Naive thymus-derived CD4-positive, alpha-beta T cell (primary cell): ENCODE measurements at places on chromosomes 5 and 9. TPM values are rescaled to one million over a fixed set of nuclear protein-coding genes. Genes with fewer than 3 reads are reported as not detected.

GRCh38 chr5:142671266-142671665 lies 14.6 kb downstream of the FGF1 start:
- DNase-seq = no peak

- peak; percentile 49 for DNase-seq
Observed at GRCh38 chr9:7570107-7570720, 229.4 kb downstream of the DMAC1 start.

DNA sequence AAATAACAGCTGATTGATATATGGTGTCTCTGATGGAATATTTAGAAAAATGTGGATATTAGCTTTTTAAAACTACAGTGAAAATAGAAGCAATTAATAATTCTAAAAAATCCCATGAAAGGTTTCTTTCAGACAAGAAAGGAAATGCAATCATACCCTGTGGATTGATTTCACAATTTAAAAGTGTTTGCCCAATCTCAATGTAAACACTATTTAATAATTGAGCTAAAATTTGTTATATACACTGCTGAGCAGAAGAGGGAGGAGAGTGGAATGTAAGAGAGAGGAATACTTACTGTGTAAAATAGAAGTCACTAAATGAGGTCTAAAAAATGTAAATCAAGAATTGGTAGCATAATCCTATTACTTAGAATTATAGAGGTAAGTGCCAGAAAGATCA lies 76.9 kb downstream of the FEM1C start:
- no peak for DNase-seq

DNA sequence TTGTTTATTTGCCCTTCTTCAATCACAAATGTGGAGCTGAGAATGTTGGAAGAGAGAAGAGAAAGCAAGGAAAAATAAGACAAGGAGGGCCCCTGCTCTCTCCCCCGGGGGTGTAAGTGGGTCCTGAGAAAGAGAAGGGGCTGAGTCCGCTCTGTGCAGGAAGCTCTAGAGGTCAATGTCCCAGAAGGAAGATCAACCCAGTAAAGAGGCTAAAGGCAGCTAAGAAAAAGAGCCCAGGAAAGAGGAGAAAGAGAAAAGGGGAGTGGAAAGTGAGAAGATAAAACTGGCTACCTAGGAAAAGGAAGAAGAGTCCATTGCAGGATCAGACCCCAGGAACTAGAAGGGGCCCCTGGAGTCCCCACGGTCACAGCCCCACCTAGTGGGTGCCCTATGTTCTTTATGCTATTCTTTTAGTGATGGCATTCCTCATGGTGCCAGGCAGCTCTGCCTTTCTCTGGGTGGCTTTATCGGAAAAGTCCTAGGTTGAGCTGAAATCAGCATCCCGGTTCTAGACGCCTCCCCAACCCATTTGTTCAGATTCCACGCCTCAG lies 583.4 kb downstream of the ACTL7B start:
- no peak for DNase-seq

Gene SMIM33
- total RNA-seq = 0.27 TPM

Gene C1QTNF3
- 6.2 TPM for total RNA-seq
